ENCODE measurements at places on chromosomes 11 and 22. TPM values are rescaled to one million over a fixed set of nuclear protein-coding genes. Genes with fewer than 3 reads are reported as not detected.

Gene RAC2
- total RNA-seq: 82.8 TPM

Gene PRDM11
- 1.1 TPM for total RNA-seq

Gene TTC17
- total RNA-seq: 41.4 TPM

Gene RAB3IL1
- total RNA-seq: 46.2 TPM

GRCh38 chr11:95469258-95469657, 238.3 kb upstream of the SESN3 start:
- H3K4me1 ChIP-seq: no peaks in the 10 kb centered on the region
- H3K27ac ChIP-seq: no peak overlapping the region
- H3K4me3 ChIP-seq: no peak overlapping the region
- no peak for DNase-seq

- no peaks in the 10 kb centered on the region for H3K36me3 ChIP-seq
- no peaks in the 10 kb centered on the region for H3K27me3 ChIP-seq
- no peak for DNase-seq
- H3K4me3 ChIP-seq: no peak overlapping the region
- no peak overlapping the region for H3K27ac ChIP-seq
Measured at GRCh38 chr11:101508370-101508769, 75.4 kb downstream of the TRPC6 start.

DNA sequence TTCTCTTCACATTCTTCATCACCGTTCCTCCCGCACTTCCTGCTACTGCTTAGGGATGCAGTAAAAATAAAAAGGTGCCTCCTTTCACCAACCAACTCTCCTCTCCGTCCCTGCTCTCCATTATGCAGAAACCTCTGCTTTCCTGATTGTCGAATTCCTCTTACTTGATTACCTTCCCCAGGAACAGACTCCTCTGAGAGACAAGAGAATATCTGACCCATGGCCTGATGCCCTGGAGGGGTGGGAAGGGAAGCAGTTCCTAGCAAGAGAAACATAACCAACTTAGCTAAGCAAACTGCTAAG, 80.9 kb downstream of the TRIM29 start:
- H3K27me3 ChIP-seq: peaks cover 34% of the 10 kb centered on the region
- no peaks in the 10 kb centered on the region for H3K36me3 ChIP-seq
- no peak overlapping the region for H3K27ac ChIP-seq
- no peak for DNase-seq
- H3K4me3 ChIP-seq: no peak overlapping the region

- no peak for DNase-seq
- H3K27ac ChIP-seq: no peak overlapping the region
- H3K27me3 ChIP-seq: no peaks in the 10 kb centered on the region
- H3K4me3 ChIP-seq: no peak overlapping the region
- no peaks in the 10 kb centered on the region for H3K4me1 ChIP-seq
- H3K36me3 ChIP-seq: no peaks in the 10 kb centered on the region
Measured at GRCh38 chr11:95322539-95322938, 91.5 kb upstream of the SESN3 start.

DNA sequence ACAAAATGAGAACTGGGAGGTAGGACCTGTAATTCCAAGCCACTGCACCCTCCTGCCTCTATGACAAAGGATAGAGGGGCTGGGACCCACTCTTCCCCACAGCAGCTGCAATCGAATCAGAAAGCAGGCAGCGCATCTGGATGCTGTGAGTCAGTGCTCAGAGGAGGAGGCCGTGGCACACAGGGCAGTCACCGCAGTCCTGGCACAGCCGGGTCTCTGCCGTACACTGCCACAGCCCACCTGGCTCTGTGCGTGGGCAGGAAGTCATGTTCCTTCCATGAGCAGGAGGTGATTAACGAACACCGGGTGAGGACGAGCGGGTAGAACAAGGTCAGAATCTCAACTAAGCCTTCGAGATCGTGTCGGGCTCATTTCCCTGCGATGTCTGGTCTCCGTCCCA, 30.2 kb upstream of the PPFIA1 start:
- peaks cover 48% of the 10 kb centered on the region for H3K27me3 ChIP-seq
- H3K4me1 ChIP-seq: no peaks in the 10 kb centered on the region
- no peak for DNase-seq
- H3K27ac ChIP-seq: no peak overlapping the region
- no peaks in the 10 kb centered on the region for H3K36me3 ChIP-seq

- peaks cover 45% of the 10 kb centered on the region for H3K4me1 ChIP-seq
- no peaks in the 10 kb centered on the region for H3K27me3 ChIP-seq
- H3K4me3 ChIP-seq: no peak overlapping the region
Measured at GRCh38 chr11:117225553-117226170, 6.2 kb downstream of the PCSK7 start.

DNA sequence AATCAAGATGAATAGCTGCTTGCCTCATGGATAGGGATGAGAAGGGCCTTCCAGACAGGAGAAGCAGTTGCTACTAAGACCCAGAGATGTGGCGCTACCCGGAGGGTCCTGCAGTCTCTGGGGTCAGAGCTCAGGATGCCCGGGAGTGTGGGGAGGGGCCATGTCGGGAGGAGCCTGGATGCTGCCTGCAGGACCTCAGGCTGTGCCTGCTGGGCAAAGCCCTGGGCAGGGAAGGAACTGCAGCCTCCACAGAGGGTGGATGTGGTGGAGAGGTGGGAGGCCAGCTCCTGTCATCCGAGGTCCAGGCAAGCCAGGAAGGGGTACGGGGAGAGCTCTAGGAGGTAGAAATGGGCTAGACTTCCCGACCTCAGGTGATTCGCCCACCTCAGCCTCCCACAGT, 11.0 kb downstream of the PRR5 start:
- no peak overlapping the region for H3K27ac ChIP-seq
- no peak for DNase-seq
- no peak overlapping the region for H3K4me3 ChIP-seq

GRCh38 chr22:46476547-46476941, 60.9 kb downstream of the CELSR1 start:
- H3K27ac ChIP-seq: no peak overlapping the region
- H3K4me3 ChIP-seq: no peak overlapping the region
- peaks cover 29% of the 10 kb centered on the region for H3K27me3 ChIP-seq
- H3K36me3 ChIP-seq: no peaks in the 10 kb centered on the region
- peaks cover 6% of the 10 kb centered on the region for H3K4me1 ChIP-seq

DNA sequence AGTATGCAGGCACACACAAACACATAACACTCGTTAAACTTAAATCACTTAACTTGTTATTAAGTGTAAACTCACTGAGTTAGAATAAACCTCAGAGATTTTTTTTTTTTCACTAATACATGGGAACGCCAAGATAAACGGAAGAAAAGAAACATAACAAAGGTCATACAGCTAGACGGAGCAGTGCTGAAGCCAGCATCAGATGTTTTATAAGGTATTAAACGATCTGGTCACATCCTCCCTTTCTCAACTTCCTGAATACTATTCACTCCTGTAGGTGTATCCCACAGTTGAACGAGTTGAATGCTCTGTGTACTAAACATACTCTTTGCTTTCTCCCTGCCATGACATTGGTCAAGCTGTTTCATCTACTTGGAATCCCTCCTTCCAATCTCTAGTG, 212.0 kb downstream of the SWAP70 start:
- DNase-seq: no peak
- H3K27me3 ChIP-seq: no peaks in the 10 kb centered on the region
- no peaks in the 10 kb centered on the region for H3K36me3 ChIP-seq
- H3K4me1 ChIP-seq: peaks cover 4% of the 10 kb centered on the region
- no peak overlapping the region for H3K27ac ChIP-seq

- no peak overlapping the region for H3K4me3 ChIP-seq
- H3K36me3 ChIP-seq: peaks cover 65% of the 10 kb centered on the region
- 0 out of 3 replicates have a peak overlapping the region, but pooled peaks have one; percentile 10 for H3K27ac ChIP-seq
- DNase-seq: peak; percentile 23
- peaks cover 35% of the 10 kb centered on the region for H3K4me1 ChIP-seq
- H3K27me3 ChIP-seq: no peaks in the 10 kb centered on the region
Measured at GRCh38 chr11:74636630-74637184, 44.3 kb downstream of the POLD3 start.

GRCh38 chr11:65575568-65576231, at the start of gene EHBP1L1:
Gene EHBP1L1 (plus strand): TSS chr11:65576053. CDS start chr11:65576303, 250 bp downstream.
- peak within 1 kb of the TSS; percentile 88 for H3K4me3 ChIP-seq
- peaks cover 57% of the 10 kb centered on the region for H3K4me1 ChIP-seq
- DNase-seq: peak; percentile 93
- peaks cover 46% of the 10 kb centered on the region for H3K36me3 ChIP-seq
